ENCODE measurements at places on chromosomes 5 and 9. TPM values are rescaled to one million over a fixed set of nuclear protein-coding genes. Genes with fewer than 3 reads are reported as not detected.
A peak's percentile ranks its signal among the peaks of the same experiment; 100 is the strongest.

Gene BARHL1
- total RNA-seq, result not detected

Gene PCDHA9
- not detected for total RNA-seq

DNA sequence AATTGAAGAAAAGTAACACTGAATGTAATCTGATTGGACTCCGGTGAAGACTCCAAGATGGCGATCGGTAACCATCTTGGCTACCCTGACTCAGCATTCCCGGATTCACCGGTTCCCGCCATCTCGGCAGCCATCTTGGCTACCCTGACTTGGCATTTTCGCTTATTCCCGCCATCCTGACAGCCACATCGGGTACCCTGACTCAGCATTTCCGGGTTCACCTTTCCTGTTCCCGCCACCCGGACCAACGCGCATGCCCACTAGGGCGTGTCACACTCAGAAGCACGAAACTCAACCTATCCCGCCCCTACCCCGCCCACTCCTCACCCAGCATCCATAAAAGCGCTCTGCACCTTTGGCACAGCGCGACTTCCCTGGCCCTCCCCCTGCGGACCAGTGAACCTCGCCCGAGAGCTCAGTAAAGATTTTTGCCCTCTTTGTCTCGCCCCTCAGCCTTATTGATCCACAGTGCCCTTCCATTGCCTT lies 17.2 kb downstream of the SPTLC1 start:
- peak; percentile 54 for DNase-seq

- DNase-seq, result no peak
Observed at GRCh38 chr5:154829589-154830218, 20.7 kb downstream of the FAXDC2 start.

DNA sequence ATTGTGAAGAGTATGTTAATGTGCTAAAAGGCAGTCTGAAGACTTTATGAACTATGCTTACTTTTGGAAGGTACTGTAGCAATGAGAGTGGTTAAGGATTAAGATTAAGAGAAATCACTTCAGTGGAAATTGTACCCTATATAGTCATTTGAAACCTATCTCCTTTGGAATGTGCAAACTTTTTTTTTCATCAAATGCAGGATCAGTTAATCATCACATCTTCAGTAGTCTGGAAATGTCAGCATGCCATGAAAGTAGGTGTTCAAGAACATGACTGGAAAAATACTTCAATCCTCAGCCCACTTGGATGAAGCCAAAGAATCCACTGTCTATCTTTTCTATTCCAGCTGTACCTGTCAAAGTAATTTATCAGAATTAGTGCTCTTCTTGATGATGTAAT lies 157.8 kb upstream of the TMEM161B start:
- DNase-seq, result no peak

DNA sequence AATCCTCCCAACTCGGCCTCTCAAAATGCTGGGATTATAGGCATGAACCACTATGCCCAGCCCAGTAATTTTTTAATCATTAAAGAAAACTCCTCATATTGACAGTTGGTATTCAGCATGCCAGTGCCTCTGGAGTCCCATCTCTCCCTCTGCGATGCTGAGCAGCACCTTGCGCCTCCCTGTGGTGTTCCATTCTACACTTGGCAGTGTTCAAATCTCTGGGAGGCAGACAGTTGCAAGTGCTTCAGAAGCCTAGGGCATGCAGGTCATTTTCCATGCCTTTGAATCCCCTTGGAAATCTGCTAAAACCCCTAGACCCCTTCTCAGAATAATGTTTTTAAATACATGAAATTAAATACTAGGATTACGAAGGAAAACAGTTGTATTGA lies 41.3 kb downstream of the GARNL3 start:
- DNase-seq, result no peak

- DNase-seq, result no peak
Observed at GRCh38 chr9:109424618-109425017, 73.5 kb downstream of the PTPN3 start.

Measured in ascending aorta (tissue), 2 donors.